ENCODE measurements at places on chromosomes 6 and 20. TPM values are rescaled to one million over a fixed set of nuclear protein-coding genes. Genes with fewer than 3 reads are reported as not detected.
A peak's percentile ranks its signal among the peaks of the same experiment; 100 is the strongest.

DNA sequence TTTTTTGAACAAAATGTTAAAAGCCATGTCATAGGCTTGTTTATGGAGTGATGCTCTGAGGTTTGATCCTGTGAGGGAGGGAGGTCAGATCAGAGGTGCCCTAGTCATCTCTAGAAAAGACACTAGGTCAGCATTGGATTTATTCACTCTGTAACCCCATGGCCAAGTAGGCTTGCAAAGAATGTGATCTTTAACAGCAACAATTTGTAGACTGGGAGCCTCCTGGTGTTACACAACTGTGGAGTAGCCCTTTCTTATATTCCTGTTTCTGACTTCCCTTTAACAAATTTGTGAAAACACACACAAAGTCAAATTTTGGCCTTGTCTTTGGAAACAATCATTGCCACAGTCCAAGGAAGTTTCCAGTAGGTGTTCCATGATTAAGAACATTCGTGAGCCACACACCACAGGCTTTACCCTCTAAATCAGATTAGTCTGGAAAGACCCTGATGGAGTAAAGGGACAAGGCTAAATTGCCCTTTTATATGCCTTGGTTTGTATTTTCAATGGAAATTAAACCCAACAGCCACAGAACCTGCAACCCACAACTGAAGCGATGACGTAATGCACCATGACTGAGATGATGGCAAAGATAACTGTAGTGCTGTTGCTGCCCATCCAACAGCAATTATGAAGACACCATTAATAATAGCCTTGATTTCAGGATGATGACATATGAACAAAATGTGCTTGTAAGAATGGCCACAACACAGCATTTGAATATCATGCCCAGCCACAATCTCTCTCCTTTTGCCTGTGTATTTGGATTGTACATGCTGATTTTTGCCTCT is 22.1 kb downstream of the SCP2D1 start:
- no peaks in the 10 kb centered on the region for H3K27me3 ChIP-seq
- no peaks in the 10 kb centered on the region for H3K4me1 ChIP-seq
- no peak for DNase-seq

DNA sequence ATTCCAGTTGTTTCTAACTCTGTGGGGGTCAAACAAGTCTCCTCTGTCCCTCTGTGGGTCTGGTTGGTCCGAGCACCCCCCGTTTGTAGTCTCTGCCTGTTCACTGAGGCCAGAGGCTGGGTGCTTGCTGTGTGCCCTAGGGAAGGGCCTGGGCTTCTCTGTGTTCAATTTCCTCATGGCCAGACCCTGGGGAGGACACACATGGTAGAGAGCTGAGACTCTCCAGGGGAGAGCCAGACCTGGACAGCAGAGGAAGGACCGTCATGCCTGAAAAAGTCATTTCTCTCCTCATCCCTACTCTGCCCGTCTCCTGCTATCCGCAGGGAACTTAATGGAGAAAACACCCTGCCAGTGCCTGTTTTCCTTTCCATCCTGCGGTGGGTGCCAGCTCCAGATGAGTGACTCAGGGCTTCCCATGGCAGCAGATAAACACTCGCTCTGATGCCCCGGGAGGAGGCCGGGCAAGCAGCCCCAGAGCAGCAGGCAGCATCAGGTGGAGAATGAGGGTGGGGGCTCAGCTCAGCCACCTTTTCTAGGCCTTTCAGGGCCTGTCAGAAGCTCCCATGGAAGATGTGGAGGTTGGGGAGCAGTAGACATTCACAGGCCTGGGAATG is 51.9 kb downstream of the SNAI1 start:
- no peak overlapping the region for H3K4me3 ChIP-seq
- peak overlapping the region; percentile 70 for H3K27ac ChIP-seq
- peaks cover 56% of the 10 kb centered on the region for H3K4me1 ChIP-seq
- no peak for DNase-seq
- no peaks in the 10 kb centered on the region for H3K27me3 ChIP-seq

GRCh38 chr20:33079259-33079658 is at the start of gene BPIFB4:
BPIFB4 (plus strand) TSS chr20:33079643; CDS start chr20:33081527, 1,884 bp downstream.
- H3K27me3 ChIP-seq, result peaks cover 57% of the 10 kb centered on the region
- no peaks in the 10 kb centered on the region for H3K4me1 ChIP-seq
- no peak within 1 kb of the TSS for H3K27ac ChIP-seq
- DNase-seq, result no peak

TIAM2 gene
- total RNA-seq, result 11.4 TPM

DNA sequence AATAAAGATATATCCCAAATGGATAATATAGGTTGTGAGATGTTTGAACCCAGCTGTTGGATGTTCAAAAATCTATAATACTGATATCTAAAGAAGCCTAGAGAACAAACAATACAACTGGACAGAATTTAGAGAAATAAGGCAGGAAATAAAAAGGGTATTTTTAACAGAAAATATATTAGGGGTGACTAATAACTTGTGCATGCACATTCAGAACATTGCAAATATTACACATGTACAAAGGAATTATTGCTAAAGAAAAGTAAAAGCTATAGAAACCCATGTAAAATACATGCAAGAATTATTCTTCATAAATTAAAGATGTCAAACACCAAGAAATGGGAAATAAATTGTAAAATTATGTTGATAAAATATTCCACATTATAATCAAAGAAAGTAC is 32.7 kb upstream of the HCRTR2 start:
- DNase-seq, result no peak
- H3K4me1 ChIP-seq, result no peaks in the 10 kb centered on the region
- H3K27ac ChIP-seq, result no peak overlapping the region
- H3K36me3 ChIP-seq, result no peaks in the 10 kb centered on the region

MMUT gene
- 14.4 TPM for total RNA-seq

SLC32A1 gene
- not detected for total RNA-seq

DNA sequence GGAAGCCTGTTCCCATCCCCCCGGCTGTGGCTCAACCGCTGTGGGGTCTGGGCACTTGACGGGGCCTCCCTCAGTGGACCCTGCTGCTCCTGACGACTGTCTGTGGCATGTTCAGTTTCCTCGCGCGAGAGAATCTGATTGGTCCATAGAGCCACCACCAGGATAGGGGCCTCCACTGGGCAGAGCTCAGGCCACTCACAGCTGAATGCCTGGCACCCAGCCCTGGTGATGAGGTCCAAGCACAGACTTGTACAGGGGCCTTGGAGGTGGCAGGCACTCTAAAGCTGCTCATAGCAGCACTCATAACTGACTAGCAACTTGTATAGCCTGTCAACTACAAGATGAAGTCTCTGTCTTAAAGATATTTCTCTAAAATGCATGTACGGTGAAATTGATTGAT is 368.1 kb downstream of the NRN1 start:
- H3K36me3 ChIP-seq, result no peaks in the 10 kb centered on the region
- no peak overlapping the region for H3K27ac ChIP-seq
- H3K4me3 ChIP-seq, result no peak overlapping the region
- H3K4me1 ChIP-seq, result no peaks in the 10 kb centered on the region
- H3K27me3 ChIP-seq, result no peaks in the 10 kb centered on the region

GRCh38 chr20:2596673-2597279 is 55.7 kb upstream of the NOP56 start:
- H3K36me3 ChIP-seq, result no peaks in the 10 kb centered on the region
- H3K27ac ChIP-seq, result no peak overlapping the region

C4A gene
- total RNA-seq, result 7.0 TPM

- DNase-seq, result no peak
- H3K27ac ChIP-seq, result no peak overlapping the region
- H3K4me1 ChIP-seq, result no peaks in the 10 kb centered on the region
Observed at GRCh38 chr6:33147807-33148666, 44.2 kb downstream of the COL11A2 start.

- DNase-seq, result peak; percentile 41
- peaks cover 6% of the 10 kb centered on the region for H3K36me3 ChIP-seq
- peak overlapping the region; percentile 84 for H3K27ac ChIP-seq
- H3K4me3 ChIP-seq, result 0 out of 2 replicates have a peak overlapping the region, but pooled peaks have one; percentile 0
- peaks cover 35% of the 10 kb centered on the region for H3K4me1 ChIP-seq
Observed at GRCh38 chr6:155493694-155494143, 38.1 kb upstream of the NOX3 start.

DNA sequence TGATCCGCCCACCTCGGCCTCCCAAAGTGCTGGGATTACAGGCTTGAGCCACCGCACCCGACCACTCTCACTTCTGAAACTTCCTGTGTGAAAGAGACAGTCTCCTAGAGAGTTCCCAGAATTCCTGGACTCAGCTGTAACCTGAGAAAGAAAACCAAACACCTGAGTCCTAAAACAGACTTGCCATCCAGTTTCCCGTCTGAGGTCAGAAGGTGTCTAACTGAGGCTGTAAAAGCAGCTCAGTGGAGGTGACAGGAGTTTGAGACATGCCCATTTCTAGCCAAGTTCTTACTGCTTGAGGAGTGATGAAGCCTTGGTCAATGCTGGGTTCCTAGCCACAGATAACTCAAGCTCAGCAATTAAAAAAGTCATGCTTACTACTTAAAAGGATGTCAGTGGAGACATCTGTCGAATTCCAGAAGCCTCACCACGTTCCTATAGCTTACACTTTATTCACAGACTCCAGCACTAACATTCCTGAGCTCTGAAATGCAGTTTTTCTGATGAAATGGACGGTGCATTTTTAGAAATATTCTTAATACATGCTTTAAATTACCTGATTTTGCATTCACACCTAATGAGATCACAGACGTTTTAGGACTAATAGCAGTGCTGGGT is 6.1 kb downstream of the UQCC2 start:
- H3K4me1 ChIP-seq, result peaks cover 4% of the 10 kb centered on the region
- H3K27me3 ChIP-seq, result no peaks in the 10 kb centered on the region
- DNase-seq, result no peak
- no peak overlapping the region for H3K27ac ChIP-seq
- H3K4me3 ChIP-seq, result no peak overlapping the region
- peaks cover 29% of the 10 kb centered on the region for H3K36me3 ChIP-seq

GCNT2 gene
- 35.7 TPM for total RNA-seq

- H3K36me3 ChIP-seq, result no peaks in the 10 kb centered on the region
- H3K4me3 ChIP-seq, result no peak overlapping the region
- H3K4me1 ChIP-seq, result no peaks in the 10 kb centered on the region
- H3K27ac ChIP-seq, result no peak overlapping the region
- H3K27me3 ChIP-seq, result no peaks in the 10 kb centered on the region
- no peak for DNase-seq
Observed at GRCh38 chr6:1987640-1988039, 257.8 kb downstream of the GMDS start.

GRCh38 chr6:27183060-27183832 is 64.3 kb upstream of the PRSS16 start:
- no peak overlapping the region for H3K27ac ChIP-seq
- H3K4me1 ChIP-seq, result peaks cover 8% of the 10 kb centered on the region
- no peak overlapping the region for H3K4me3 ChIP-seq

GRCh38 chr6:36703081-36703606 is 5.5 kb downstream of the RAB44 start:
- peaks cover 12% of the 10 kb centered on the region for H3K4me1 ChIP-seq
- no peak overlapping the region for H3K4me3 ChIP-seq
- H3K27ac ChIP-seq, result no peak overlapping the region
- no peak for DNase-seq
- H3K36me3 ChIP-seq, result no peaks in the 10 kb centered on the region

GRCh38 chr20:59703046-59703445 is 98.7 kb downstream of the PHACTR3 start:
- H3K27me3 ChIP-seq, result peaks cover 68% of the 10 kb centered on the region
- DNase-seq, result no peak
- no peaks in the 10 kb centered on the region for H3K36me3 ChIP-seq

DNA sequence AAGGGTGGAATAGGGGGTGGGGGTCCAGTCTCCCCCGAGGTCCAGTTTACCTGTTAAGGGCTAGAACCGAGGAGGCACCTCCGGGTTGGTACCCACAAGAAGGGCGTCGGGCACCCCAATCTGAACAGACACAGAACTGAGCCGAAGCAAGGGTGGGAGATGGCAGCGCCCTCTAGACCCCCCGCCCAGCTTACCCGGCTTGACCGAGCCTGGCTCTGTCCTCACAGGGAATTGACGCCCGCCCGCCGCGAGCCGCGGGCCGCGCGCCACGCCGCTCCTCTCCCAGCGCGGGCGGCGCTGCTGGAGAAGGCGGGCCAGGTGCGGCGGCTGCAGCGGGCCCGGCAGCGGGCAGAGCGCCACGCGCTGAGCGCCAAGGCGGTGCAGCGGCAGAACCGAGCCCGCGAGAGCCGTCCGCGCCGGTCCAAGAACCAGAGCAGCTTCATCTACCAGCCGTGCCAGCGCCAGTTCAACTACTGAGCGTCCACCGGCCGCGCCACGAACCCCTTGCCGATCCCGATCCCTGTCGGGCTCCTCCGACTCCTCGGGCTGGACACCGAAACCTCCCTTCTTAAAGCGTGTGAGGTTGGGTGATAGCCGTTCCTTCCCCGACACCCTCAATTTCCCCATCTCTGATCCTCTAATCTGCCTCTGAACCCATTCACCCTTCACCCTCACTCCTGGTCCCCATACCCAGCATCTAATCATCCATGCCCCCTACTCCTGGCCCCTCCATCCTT is 5.9 kb downstream of the TP53INP2 start:
- peak overlapping the region; percentile 87 for H3K4me3 ChIP-seq
- peaks cover 6% of the 10 kb centered on the region for H3K36me3 ChIP-seq
- H3K27me3 ChIP-seq, result no peaks in the 10 kb centered on the region
- no peak overlapping the region for H3K27ac ChIP-seq
- H3K4me1 ChIP-seq, result peaks cover 46% of the 10 kb centered on the region

- no peak for DNase-seq
- H3K36me3 ChIP-seq, result no peaks in the 10 kb centered on the region
- no peak overlapping the region for H3K27ac ChIP-seq
- H3K4me1 ChIP-seq, result no peaks in the 10 kb centered on the region
- peaks cover 47% of the 10 kb centered on the region for H3K27me3 ChIP-seq
- no peak overlapping the region for H3K4me3 ChIP-seq
Observed at GRCh38 chr6:40160826-40161225, 226.6 kb upstream of the MOCS1 start.

PTPRK gene
- total RNA-seq, result 89.3 TPM

DNA sequence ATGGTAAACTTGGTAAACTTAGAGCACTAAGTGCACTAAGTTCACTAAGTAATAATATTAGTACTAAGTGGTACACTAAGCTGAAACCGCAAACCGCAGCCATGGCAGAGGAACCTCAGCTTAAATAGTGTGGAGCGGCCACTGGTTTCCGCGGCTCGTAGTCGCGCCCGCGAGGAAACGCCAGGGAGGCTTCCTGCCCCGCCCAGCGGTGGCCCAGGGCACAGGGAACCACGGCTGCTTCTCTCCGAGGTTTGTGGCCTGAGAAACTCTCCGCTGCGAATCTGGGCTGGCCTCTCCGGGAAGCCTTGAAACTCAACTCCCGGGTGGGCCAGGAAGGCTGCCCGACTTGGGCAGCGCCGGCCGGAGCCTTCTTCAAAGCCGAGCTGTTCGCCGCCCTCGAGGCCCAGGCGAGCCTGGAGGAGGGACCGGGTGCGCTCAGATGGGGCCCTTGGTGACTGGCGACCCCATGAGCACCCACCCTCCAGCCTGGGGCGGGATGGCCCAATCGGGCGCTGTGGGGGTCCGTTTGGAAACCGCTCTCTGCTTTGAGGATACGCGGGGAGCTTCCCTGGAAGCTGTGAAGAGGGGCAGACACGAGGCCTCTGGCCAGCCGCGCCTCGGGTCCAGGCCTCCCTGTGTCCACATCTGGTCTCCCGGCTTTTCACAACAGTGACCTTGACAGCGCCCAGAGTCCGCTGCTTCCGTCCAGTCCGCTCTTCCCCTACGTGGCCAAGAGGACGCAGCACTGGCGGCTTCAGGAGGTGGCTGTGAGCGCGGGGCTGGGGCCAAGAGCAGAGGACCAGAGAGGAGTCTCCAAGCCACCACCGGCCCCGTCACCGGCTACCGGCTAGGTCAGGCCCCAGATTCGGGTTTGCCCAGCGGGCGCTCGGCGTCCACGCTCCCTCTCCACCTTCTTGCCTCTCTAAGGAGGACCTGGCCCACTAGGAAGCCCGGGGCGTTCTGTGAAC is 25.4 kb upstream of the HLA-E start:
- no peaks in the 10 kb centered on the region for H3K4me1 ChIP-seq
- H3K36me3 ChIP-seq, result no peaks in the 10 kb centered on the region
- peaks cover 94% of the 10 kb centered on the region for H3K27me3 ChIP-seq
- no peak for DNase-seq
- H3K4me3 ChIP-seq, result no peak overlapping the region
